ENCODE measurements at places on chromosomes 5 and 9.

GRCh38 chr5:38541174-38541725 is 15.2 kb downstream of the LIFR start:
- DNase-seq, result no peak

DNA sequence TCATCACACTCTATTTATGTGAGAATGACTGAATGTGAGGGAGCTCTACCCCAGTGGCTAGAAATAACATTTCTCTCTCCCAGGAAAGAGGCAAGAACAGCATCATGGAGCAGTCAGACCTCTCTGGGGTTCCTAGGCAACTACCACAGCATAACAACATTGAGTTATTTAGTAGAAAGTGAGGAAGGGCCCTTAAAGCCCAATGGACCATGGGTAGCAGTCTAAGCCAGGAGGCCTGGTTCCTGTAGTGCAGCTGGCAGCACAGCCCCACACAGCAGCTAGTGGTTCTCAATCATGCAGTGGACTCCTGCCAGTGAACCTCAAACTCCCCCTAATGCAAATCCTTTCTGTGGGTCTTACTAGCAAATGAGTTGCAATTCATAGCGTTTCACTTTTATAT is 55.3 kb downstream of the SPEF2 start:
- no peak for DNase-seq

- DNase-seq, result no peak
Measured at GRCh38 chr5:147557876-147558745, 48.2 kb upstream of the DPYSL3 start.

DNA sequence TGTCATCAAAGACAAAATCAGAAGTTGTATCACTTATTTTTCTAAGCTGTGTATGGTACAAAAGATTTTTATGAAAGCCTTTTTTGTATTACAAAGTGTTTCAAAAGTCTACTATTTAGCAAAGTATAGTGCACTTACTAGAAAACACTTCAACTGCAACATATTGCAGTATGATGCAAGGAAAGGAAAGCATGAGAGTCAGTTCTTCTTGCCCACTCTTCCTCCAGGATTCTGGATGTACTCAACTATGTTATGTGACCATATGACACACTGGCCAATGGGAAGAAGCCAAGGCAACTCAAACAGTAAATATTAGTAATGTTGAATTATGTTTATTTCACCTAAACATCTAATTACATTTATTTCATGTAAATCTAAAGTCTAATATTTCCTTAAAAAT is 49.5 kb upstream of the TYRP1 start:
- no peak for DNase-seq

- DNase-seq, result no peak
Measured at GRCh38 chr5:80172067-80172695, 83.7 kb downstream of the SERINC5 start.

GRCh38 chr5:179908528-179908927 is 831 bp upstream of the TBC1D9B start:
- DNase-seq, result no peak

DNA sequence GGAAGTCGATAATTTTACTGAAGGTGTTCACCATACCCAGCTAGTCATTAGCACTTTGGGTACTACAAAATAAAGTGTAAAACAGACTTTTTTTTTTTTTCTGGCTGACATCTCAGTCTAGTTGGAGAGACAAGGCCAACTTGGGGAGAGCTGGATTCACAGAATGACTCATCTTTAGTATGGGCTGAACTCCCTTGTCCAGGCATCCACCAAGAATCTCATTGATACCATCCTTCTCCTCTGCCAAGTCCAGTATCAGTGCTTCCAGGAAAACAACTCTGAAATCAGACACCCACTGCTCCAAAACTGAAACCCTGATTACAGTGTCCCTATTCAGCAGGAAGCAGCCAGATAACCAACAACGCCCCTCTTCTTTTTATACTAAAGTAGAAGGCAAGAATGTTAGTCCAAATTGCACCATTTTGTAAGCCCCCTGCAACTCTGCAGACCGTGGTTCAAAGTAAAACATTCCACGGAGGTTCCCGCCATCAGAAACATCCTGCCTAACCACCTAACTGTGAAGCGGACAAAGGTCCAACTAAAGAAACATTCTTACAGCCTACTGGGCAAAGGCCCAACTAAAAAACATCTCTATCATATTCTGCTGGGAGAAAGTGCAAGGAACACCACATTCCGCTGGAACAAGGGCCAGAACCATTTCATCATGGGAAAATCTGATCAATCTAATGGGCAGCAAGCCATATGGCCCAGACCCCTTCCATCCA is 728.2 kb downstream of the BRINP1 start:
- DNase-seq, result no peak
